Activated naive CD4-positive, alpha-beta T cell treated with anti-CD3 and anti-CD28 coated beads for 36 hours (primary cell): ENCODE measurements at places on chromosomes 3 and 15.

DNA sequence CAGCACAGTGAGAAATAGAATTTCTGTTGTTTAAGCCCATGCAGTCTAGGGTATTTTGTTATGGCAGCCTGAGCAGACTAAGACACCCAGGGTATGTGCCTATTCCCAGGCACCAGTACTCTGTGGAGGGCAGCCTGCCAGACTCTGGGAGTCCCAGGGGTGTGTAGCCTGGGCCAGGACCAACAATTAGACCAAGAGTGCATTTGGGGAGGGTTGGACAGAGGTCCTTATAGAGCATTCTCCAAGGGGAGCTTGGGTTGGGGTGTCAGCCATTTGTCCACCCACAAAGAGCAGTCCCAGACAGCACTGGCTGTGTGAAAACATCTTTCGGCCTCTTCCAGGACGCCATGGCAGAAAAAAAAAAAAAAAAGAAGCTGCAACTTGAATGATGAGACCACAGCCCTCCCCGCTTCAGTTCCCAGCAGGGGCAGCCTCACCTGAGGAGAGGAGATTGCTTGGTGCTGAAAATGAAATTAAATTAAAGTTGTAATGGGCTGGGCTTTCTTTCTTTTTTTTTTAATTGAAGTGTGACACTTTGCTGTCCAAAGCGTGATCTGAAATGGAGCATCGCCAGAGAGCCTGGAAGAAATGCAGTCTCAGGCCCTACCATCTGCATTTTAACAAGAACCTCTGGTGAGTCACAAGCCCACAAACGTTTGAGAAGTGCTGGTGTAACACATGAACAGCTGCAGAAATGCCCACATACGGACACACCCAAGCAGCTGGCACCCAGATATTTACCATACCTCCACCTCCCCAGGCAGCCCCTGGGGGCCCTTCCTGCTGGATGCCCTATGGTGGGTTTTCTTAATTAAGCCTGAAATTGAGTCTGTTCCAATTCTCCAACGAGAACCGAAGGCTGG, 21.3 kb upstream of the CAV3 start:
- H3K27ac ChIP-seq: no peak overlapping the region
- no peak overlapping the region for H3K4me3 ChIP-seq
- H3K4me1 ChIP-seq: no peaks in the 10 kb centered on the region
- no peaks in the 10 kb centered on the region for H3K36me3 ChIP-seq

- H3K4me3 ChIP-seq: no peak overlapping the region
- DNase-seq: peak; percentile 9
- H3K27me3 ChIP-seq: no peaks in the 10 kb centered on the region
- H3K27ac ChIP-seq: no peak overlapping the region
- peaks cover 32% of the 10 kb centered on the region for H3K36me3 ChIP-seq
- peaks cover 16% of the 10 kb centered on the region for H3K4me1 ChIP-seq
These were observed 125.4 kb downstream of the ULK4 start for GRCh38 chr3:41836360-41837134.

GRCh38 chr3:159791336-159791735, 197.3 kb upstream of the IL12A start:
- DNase-seq: no peak
- no peak overlapping the region for H3K4me3 ChIP-seq
- H3K4me1 ChIP-seq: peaks cover 2% of the 10 kb centered on the region
- peaks cover 11% of the 10 kb centered on the region for H3K27me3 ChIP-seq
- no peaks in the 10 kb centered on the region for H3K36me3 ChIP-seq

DNA sequence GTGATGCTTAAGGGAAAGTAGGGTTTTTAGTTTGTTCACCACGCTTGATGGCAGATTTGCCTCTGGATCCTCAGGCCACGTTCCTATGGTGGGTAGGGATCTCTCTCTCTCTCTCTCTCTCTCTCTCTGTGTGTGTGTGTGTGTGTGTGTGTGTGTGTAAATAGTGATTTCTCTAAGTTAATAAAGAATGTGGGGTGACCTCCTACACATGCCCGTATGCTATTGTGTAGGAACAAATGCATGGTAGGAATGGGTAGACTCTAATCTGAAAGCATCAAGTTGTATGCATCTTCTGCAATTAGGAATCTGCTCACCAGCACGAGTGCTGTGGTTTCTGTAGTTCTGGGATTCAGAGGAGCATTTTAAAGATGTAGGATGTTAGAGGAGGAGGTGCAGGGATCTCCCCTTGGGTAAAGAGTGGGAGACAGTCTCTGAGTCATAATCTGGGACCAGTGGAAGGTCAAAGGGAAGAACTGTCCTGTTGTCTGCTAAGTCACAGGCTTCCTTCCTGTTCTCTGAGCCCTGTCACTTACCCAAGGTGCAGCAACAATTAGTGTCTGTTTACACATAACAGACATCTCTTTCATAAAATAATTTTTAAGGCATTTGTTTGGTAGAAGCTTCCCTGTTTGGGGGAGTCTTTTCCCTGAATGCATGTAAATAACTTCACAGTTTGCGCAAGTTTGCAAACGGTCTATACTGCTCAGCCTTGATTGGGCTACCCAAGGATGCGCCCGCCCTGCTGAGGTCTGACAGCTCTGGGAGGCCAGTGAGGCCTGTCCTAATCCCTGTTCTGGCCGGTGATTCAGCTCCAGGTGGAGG, 139.8 kb downstream of the IGF1R start:
- H3K36me3 ChIP-seq: no peaks in the 10 kb centered on the region
- H3K4me1 ChIP-seq: peaks cover 74% of the 10 kb centered on the region
- H3K27me3 ChIP-seq: no peaks in the 10 kb centered on the region
- DNase-seq: no peak
- H3K27ac ChIP-seq: no peak overlapping the region

- no peak overlapping the region for H3K27ac ChIP-seq
- peaks cover 22% of the 10 kb centered on the region for H3K36me3 ChIP-seq
- no peak overlapping the region for H3K4me3 ChIP-seq
- no peak for DNase-seq
- H3K27me3 ChIP-seq: no peaks in the 10 kb centered on the region
These were observed 69.3 kb downstream of the SMARCC1 start for GRCh38 chr3:47712398-47712797.

DNA sequence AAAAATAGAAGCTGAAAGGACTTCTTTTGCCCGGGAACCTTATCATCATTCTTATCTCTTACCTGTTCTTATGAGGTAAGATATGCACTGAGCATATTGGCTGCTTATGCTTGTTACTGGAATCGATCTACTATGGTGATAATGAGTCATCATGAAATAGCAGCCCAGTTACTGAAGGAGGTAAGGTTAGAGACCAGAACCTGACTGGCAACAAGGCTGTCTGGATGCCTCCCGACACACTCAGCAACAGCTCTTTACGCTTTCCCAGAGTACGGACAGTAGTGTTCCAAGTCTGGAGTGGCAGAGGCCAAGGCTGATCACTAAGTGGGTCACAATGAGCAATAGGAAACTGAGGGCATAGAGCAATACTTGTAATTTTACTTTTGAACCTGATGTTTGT, 314.1 kb downstream of the NLGN1 start:
- no peak for DNase-seq
- no peak overlapping the region for H3K4me3 ChIP-seq
- no peak overlapping the region for H3K27ac ChIP-seq
- no peaks in the 10 kb centered on the region for H3K27me3 ChIP-seq
- H3K36me3 ChIP-seq: no peaks in the 10 kb centered on the region

- H3K27ac ChIP-seq: no peak overlapping the region
- no peaks in the 10 kb centered on the region for H3K36me3 ChIP-seq
- peaks cover 1% of the 10 kb centered on the region for H3K27me3 ChIP-seq
- no peak for DNase-seq
- H3K4me3 ChIP-seq: no peak overlapping the region
- no peaks in the 10 kb centered on the region for H3K4me1 ChIP-seq
These were observed 43.2 kb upstream of the SPESP1 start for GRCh38 chr15:68887120-68887519.

DNA sequence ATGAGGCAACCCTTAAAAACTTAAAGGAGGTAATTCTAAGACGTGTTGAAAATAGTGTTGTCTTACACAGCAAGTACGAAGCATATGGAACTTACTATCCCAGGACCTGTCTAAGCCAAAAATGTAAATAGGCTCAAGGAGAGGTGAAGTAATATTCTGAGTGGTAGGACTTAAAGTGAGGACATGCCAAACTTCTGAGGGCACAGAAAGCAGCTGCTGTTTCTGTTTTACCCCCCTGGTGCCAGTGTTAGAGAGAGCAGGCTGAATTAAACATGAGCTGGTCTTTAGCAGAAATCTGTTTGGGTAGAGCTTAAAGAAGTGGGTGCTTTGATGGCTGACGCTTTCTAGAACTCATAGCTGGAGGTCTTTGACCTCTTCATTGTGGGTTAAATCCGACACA, 149.7 kb upstream of the NPHP3 start:
- H3K27me3 ChIP-seq: peaks cover 9% of the 10 kb centered on the region
- no peak for DNase-seq
- no peak overlapping the region for H3K27ac ChIP-seq
- H3K4me3 ChIP-seq: no peak overlapping the region
- H3K36me3 ChIP-seq: no peaks in the 10 kb centered on the region
- H3K4me1 ChIP-seq: no peaks in the 10 kb centered on the region

- H3K4me1 ChIP-seq: peaks cover 12% of the 10 kb centered on the region
- H3K4me3 ChIP-seq: no peak overlapping the region
These were observed 28.7 kb downstream of the FRMD4B start for GRCh38 chr3:69357196-69357595.

DNA sequence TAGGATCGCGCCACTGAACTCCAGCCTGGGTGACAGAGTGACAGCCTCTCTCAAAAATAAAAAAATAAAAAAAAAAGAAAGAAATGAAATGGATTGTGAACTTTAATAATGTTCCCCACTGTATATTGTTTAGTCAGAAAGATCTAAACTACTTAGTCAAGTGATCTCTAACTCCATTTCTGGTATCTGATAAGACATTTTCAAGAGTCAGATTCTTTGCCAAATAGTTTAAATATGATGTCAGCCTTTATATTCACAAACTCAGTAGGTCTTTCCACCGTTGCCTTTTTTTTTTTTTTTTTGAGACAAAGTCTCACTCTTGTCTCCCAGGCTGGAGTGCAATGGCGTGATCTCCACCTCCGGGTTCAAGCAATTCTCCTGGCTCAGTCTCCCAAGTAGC, 29.0 kb upstream of the OSBPL11 start:
- H3K4me1 ChIP-seq: no peaks in the 10 kb centered on the region
- H3K36me3 ChIP-seq: no peaks in the 10 kb centered on the region
- H3K27ac ChIP-seq: no peak overlapping the region
- DNase-seq: no peak
- peaks cover 23% of the 10 kb centered on the region for H3K27me3 ChIP-seq
- no peak overlapping the region for H3K4me3 ChIP-seq
